ENCODE measurements at places on chromosomes 16 and 17.
A peak's percentile ranks its signal among the peaks of the same experiment; 100 is the strongest.

- no peak for DNase-seq
These were observed 1.5 kb upstream of the NUDT16L1 start for GRCh38 chr16:4691666-4692412.

DNA sequence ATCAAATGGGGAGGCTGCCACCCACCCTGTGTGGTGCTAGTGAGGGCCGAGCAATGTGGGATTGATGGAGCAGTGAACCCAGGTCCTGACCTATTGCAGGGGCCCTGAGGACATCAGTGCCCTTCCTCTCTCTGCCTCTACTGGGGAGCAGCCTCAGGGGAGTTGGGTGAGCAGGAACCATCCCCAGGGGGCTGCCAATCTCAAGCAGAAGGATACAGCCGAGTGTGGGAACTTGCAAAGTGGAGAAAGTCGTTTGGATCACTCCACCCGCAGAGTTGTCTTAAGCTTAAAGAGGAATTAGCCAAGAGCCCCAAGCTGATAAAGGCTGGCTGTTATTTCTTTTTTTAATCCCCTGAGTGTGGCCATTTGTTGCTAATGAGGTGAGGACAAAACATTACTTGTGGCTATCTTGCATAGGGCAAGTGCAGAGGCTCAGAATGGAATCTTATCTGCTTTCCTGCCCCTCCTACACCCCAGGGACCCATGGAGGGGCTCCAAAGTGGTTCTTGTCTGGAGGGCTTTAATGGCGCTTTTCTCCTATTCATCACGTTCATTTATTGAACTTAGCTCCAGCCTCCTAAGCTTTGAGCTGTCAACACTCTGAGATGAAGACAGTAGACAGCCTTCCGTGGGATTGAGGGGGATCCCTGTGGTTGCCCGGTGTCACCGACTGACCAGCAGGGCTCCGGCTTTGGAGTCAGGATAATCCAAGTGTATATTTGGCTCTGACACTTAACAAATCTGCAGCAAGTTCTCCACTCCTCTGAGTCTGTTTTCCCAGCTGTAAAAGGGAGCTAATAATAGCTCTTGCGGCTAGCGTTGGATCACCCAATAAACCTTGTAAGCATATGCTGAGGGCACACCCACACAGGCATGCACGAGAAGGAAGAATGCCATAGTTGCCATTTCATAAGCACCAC is 45.1 kb downstream of the MYH11 start:
- DNase-seq: no peak

GRCh38 chr16:74606521-74607309 is at the start of gene GLG1:
GLG1 (minus strand) TSS chr16:74607114; CDS start chr16:74607094, 20 bp downstream.
- DNase-seq: peak; percentile 76

DNA sequence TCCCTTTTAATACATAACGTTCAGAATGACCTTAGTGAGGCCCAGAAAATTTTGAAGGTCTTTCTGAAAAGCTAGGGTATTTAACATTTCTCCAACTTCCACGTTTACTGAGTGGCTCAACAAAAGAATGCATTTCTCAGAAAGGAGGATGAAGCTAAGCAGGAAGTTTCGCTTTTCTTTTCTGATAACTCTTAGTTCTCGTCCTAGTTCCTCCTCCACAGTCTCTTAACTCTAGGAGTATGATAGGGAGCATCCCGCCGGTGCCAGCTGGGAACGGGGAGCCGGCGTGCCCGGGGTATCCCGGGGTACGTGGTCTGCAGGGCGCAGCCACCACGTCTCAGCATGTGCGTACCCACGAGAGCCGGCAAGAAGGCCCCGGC is 363 bp downstream of the KARS1 start:
- DNase-seq: no peak

GRCh38 chr17:43832168-43832975 is 574 bp downstream of the MPP3 start:
- peak; percentile 42 for DNase-seq

DNA sequence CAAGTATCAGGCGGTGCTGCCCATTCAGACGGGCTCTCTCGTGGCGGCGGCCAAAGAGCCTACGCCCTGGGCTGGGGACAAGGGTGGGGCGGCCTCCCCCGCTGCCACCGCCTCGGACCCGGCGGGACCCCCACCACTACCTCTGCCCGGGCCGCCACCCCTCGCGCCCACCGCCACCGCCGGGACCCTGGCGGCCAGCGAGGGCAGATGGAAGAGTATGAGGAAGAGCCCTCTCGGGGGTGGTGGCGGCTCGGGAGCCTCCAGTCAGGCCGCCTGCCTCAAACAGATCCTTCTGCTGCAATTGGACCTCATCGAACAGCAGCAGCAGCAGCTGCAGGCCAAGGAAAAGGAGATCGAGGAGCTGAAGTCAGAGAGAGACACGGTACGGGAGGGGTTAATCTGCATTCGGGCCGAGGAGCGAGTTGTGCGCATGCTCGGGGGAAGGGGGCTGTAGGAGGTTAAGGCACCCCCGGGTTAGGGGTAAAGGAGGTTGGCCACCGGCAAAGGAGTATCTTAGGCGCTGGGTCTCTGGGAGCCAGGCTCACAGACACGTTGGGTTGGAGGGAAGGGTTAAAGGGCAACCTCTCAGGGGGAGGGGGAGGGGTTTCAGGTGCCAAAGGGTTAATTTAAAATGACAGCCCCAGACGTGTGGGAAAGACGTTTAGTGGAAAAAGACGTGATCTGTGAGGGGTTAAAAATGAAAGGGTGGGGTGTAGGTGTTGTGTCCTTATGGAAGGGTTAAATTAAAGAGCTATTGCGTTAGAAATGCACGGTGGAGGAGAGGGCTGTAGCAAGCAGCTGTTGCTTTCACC is 1.4 kb downstream of the MSL1 start:
- DNase-seq: peak; percentile 53
